GM06990 (cell line): ENCODE measurements at places on chromosomes 16 and 17.

GRCh38 chr17:49015924-49016774, 19.0 kb downstream of the IGF2BP1 start:
- DNase-seq, result no peak

DNA sequence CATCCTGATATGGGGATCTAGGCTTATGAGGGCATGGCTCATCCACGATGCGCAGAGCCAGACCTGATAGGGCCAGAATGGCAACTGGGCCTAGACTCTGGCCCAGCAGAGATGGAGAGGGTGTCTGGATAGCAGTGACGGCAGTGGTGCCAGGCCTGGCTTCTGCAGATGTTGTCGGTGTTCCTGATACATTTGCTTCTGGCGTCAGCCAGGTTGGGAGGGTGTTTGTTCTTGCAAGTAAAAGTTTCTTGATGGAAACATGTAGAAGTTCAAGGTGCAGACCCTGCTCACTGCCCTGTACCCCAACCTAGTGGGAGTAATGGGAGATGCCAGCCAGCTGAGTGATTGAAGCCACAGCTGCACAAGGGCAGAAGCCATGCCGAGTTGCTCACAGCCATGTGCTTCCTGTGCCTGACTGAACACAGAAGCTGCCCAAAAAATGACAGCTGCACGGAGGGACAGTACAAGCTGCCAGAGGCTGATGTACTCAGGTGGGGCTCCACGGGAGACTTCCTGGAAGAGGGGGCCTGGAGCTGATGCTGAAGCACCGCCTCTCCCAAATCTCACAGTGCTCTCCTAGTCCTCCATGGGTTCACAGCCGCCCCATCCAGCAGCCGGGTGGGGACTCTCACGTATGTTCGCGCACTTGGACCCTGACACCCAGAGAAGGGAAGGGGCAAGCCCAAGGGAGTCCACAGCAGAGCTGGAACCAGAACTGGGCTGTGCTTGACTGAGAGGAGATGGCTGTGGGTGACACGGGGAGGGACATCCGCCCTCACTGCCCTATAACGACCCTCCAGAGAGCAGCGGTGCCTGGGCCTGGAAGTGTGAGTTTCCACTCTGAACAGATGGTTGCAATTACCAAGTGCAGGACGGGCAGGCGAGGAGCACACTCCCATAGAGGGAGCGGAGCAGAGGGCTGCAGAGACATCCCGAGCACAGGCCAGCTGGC, 78.7 kb downstream of the N4BP1 start:
- no peak for DNase-seq

DNA sequence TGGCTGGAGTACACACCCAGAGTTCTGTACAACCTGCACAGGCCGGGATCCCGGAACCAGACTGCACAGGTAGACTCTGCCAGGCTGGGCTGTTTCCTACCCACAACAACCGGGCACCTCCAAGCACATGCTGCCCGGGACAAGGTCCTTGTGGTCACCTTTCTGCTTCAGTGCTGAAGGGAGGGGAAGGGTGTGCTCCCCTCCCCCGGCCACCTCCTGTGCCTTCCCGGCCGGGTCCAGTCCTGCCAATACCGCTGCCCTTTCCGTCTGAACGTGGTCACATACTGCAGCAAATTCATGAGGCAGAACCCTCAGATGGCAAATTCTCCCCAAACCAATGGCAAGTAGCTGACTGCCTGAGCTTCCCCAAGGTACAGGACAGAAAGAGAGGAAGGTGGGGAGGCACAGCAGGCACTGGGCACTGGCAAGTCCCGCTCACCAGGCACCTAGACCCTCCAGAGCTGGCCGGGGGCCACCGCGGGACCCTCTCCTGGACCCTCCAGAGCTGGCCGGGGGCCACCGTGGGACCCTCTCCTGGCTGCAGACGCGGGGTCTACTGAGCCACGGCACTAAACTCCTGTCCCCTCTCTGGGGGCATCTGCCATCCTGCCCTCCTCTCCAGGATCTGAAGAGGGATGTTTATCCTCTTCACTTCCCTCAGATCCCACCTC, 22.8 kb downstream of the SLC43A2 start:
- no peak for DNase-seq

GRCh38 chr17:71926746-71927398, 193.9 kb upstream of the SOX9 start:
- DNase-seq, result no peak

- no peak for DNase-seq
Measured at GRCh38 chr16:7646821-7647500, 314.3 kb downstream of the RBFOX1 start.

- DNase-seq, result no peak
Measured at GRCh38 chr16:49852279-49852678, 3.6 kb downstream of the ZNF423 start.

DNA sequence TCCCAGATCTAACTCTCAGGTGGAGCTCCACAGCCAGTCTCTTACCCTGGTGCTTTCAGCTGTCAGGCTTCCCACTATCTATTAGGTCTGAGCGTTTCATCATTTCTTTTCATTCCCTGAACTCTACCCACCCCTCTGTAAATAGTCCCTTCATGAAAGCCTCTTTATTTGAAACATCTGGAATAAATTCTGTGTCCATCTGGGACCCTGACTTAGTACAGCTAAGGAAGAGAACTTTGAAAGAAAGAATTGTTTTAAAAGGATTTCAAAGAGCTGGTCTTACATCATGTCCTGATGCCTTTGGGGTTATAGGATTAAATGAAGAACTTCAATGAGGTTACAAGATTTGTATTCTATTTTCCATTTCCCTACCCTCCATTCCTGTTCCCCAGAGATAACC, 388.5 kb upstream of the CA10 start:
- no peak for DNase-seq

DNA sequence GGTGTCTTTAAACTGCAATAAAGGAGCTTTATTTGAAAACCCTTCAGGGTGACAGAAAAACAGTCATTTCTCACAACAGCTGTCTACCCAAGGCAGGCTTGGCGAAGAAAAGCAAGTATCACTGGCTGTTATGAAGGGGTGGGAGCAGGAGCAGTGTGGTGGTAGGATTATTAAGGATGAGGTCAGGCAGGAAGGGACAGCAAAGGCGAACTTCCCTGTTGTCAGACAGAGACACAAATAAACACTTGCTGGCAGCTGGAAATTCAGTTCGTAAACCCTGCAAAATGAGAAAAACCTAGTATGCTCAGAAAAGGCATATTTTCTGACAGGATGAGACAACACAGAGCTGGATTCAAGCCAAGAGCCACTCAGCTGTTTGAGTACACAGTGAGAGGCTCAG, 416.3 kb upstream of the CDH5 start:
- no peak for DNase-seq

GRCh38 chr17:12247761-12248160, 227.1 kb downstream of the MAP2K4 start:
- no peak for DNase-seq

DNA sequence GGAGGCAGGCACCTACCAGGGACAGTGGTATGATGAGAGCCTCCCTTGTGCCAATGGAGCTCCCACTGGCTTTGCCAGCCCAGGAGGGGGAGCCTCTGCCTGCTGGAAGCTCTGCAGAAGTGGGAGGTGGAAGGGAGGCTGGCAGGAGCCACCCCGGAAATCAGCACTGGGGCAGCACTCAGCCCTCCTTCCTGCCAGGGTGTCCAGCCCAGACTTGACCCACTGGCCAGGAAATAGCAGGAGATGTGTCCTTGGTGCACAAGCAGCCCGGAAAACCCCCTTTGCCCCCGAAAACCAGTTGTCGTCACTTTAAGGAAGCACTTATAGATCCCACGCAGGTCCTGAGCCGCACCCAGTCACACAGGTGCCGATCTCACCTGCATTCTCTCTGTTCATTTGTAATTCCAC, 49.3 kb upstream of the CACNG4 start:
- DNase-seq, result no peak

GRCh38 chr16:47519996-47520679, 59.0 kb downstream of the PHKB start:
- no peak for DNase-seq

GRCh38 chr17:81577278-81578000, 25.3 kb upstream of the FAAP100 start:
- no peak for DNase-seq

DNA sequence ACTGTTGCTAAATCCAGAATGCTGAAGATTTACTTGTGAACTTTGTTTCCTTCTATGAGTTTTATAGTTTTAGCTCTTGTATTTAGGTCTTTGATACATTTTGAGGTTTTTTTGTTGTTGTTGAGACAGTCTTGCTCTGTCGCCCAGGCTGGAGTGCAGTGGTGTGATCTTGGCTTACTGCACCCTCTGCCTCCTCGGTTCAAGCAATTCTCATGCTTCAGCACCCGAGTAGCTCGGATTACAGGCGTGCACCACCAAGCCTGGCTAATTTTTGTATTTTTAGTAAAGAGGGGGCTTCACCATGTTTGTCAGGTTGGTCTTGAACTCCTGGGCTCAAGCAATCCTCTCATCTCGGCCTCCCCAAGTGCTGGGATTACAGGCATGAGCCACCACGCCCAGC, 14.4 kb downstream of the TENT4B start:
- DNase-seq, result no peak

DNA sequence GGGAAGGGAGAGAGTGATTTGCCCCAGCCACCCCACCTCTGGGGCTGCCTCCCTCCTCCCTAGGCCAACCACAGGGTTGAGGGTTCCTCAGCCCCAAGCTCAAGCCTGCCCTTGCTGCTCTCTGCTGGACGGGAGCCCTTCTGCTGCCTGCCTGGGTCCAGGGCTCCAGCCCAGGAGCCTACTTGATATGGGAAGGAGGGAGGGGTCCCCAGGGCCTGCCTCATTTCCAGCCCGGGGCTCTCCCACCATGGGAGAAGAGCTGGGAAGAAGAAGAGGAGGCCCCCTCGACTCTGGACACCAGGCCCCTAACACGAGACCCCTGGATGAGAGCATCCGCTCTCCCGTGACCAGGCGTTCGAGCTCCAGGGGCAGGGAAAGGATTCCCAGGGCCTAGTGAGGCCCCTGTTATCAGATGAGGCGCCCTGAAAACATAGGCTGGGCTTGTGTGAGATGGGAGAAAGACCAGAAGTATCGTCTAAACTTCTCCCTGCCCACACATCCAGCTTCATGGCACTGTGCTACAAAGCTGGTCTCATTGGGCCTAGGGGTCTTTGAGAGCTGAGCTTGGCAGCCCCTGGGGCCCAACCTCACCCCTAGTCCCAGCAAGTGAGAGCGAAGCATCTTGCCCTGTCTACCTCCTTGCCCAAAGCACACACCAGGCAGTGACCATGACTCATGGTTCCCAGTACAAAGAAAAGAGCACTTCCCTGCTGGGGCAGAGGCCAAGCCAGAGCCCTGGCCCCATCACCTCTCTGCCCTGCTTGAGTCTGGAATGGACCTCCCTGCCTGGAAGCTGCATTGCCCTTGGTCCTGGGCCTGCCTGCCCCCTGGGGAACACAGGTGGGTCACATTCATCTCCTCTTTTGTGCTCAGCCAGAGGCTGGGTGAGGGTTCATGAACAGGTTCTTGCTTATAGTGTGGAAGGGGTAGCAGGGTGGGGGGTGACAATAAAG, 987 bp downstream of the SLC16A5 start:
- DNase-seq, result no peak

DNA sequence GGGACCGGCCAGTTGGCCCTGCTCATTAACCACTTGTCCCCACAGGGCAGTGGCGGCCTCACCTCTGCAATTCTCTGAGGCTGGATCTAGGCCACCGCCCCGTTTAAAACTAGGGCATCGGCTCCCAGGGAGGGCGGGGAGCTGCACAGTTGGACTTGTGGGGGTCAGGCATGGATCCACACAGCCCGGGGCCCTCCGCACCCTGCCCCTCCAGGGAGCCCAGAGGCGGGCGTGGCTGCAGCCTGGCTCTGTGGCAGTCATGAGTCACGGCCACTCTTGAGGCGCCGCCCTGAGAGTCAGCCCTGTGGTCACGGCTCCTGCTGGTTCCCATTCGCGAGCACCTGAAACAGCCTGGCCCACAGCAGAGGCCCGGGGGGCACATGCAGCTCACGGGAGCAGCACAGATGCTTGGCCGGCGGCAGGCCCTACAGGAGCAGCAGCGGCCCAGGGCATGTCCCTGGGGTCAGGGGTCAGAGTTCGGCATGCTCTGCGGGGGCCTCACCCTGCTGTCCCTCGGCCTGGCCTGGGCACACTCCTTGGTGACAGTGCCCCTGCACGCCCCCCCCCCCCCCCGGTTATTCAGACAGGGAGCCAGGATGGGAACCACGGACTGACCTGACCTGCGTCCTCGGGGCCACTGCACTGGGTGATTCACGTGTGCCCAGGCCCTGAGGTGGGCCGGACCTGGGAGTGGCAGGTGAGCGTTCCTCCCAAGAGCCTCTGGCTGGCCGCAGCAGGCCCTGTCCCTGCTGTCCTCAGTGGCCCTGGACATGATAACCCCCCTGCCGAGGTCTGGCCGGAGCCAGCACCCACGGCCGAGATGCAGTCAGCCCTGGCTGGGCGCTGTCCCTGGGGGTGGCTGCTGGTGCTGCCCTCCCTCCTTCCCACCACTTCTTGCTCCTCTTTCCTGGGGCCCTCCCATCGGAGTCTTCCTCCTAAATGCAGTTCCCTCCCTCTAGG, 8.2 kb downstream of the CAPN15 start:
- DNase-seq, result no peak

DNA sequence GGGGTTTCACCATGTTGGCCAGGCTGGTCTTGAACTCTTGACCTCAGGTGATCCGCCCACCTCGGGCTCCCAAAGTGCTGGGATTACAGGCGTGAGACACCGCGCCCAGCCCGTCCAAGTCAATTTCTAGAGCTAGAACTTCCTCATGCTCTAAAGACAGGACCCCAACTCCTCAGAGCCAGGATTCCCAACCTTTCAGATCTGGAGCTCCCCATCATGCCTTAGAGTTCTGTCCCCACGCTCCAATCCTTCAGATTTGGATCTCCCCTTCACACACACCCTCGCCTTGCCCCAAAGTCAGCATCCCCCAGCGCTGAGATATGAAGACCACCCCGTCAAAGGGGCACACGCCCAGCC, 448 bp downstream of the KCTD19 start:
- no peak for DNase-seq

DNA sequence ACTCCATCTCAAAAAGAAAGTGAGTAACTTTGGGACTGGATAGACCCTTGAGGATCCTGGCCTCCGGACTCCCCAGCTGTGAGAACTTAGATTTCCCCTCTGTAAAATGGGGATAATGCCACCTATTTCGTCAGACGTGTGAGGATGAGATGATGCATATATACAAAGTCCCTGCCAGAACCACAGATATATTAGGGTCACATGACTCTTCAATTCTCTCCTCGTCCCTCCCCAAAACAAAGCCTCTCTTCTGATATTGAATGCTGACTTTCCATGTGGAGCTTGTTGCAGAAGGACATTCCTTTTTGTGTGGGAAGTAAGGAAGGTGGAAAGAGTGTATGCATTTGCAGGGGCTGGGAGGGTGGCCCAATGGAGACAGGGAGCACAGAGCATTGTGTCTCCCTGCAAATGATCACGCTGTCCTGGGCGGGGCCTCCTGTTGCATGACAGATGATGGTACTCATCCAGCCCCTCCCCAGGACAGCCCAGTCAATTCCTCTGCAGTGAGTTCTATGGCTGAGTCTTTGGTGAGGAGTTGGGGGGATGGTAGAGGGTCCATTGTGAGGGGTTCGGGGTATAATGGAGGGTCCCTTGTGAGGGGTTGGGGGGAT, 35.1 kb upstream of the MGAT5B start:
- DNase-seq, result no peak

GRCh38 chr17:59494757-59495368, 70.5 kb upstream of the DHX40 start:
- no peak for DNase-seq

- DNase-seq, result peak; percentile 26
Measured at GRCh38 chr17:59331929-59332748, 684 bp downstream of the YPEL2 start.
